NCI-H2227 treated with DMSO at 0.1 percent for 48 hours (cell line): ENCODE measurements at places on chromosomes 2 and 18.

- DNase-seq: no peak
Observed at GRCh38 chr2:88530081-88530480, 77.6 kb upstream of the FOXI3 start.

DNA sequence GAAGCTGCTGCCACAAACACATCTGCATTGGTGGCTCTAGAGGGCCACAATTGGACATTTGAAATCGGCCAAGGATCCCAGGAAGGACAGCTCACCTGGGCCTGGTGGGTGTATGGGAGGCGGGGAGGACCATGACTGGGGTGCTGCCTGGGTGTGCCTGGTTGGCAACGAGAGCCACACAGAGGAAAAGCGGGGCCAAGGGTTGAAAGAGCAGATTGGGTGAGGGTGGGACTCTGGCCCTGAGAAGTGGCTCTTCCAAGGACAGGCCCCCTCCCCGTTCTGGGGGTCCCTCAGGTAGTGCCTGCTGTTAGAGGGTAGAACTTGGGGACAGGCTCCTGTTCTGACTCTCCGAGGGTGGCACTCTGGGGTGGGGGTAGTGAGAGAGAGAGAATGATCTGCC lies 102.9 kb downstream of the CLIP4 start:
- DNase-seq: no peak

DNA sequence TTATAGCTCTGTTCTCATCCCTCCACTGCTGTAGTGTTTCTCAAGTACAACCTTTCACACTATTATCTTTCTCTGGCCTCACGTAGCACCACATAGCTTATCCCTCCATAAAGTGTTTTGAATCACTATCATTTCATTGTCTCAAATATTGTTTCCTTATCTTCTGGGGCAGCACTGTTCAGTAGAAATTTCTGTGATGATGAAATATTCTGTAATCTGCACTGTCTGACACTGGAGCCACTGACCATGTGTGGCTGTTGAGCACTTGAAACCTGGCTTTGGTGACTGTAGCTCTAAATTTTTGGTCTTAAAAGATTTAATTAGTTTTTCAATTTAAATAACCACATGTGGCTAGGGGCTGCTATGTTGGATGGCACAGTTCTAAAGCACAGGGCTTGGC lies 78.9 kb downstream of the CPS1 start:
- DNase-seq: no peak

DNA sequence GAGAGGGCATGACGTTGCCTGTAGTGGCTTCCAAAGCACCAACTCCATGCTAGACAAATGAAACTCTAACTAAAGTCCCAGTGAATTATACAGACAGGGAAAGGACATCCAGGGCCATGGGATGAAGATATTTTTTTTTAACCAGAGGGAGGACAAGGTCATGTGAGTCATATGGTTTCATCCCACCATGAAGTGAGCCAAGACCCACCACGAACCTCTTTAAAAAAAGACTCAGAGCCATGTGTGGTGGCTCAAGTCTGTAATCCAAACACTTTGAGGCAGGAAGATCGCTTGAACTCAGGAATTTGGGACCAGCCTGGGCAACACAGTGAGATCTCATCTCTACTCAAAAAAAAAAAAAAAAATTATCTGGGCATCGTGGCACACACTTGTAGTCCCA lies 115.2 kb downstream of the LIPG start:
- no peak for DNase-seq

- DNase-seq: no peak
Observed at GRCh38 chr18:22152093-22152492, 17.3 kb upstream of the GATA6 start.

- DNase-seq: no peak
Observed at GRCh38 chr2:234571620-234572407, 74.9 kb upstream of the ARL4C start.

DNA sequence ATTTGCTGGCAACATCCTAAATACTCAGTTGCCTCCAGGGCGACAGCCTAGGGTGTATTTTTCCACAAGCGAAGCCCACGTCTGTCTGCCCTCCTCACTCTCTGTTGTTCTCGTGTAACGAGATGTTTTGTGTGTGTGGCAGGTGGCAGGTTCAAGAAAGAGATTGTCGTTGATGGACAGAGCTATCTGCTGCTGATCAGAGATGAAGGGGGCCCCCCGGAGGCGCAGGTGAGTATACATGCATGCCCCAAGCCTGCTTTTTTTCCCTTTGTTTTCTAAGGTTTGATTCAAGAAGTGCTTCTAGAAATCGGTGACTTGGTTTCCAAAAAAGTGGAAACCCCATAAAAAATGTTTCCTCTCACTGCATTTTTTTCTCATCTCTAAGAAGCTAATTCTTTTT lies 247.0 kb downstream of the AGAP1 start:
- no peak for DNase-seq

DNA sequence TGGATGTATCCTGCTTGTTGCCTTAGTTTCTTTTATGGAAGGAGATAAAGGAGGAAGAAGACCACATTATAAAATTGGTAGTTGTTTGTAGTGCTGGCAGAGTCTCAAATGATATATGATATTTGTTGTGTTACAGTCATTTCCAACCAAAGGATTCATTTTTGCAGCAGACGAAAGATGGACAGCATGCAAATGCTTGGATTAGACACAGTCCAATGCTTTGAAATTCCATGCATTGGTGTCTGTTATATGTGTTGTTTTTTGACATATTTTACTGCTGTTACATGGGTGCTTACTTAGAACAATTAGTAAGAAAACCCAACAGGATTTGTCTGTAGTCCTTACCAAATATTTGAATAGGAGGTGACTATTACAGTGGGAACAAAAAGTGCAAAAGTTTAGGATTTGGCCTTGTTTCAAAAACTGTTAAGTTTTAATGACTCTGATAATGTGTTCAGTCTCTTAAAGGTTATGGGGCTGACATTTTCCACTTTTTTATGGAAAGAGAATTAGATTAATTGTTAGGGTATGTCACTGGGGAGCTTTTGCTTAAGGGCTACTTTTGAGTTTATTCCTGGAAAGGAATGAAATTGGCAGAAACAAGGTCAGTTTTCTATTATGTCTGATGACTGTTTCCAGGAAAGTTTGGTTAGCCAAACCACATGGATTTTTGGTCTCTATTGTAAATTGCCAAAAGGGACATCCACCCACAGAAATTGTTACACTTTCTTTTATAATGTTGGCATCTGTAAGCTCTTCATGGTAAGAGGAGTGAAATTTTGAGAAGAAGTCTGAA lies 229.4 kb upstream of the MMADHC start:
- DNase-seq: no peak

DNA sequence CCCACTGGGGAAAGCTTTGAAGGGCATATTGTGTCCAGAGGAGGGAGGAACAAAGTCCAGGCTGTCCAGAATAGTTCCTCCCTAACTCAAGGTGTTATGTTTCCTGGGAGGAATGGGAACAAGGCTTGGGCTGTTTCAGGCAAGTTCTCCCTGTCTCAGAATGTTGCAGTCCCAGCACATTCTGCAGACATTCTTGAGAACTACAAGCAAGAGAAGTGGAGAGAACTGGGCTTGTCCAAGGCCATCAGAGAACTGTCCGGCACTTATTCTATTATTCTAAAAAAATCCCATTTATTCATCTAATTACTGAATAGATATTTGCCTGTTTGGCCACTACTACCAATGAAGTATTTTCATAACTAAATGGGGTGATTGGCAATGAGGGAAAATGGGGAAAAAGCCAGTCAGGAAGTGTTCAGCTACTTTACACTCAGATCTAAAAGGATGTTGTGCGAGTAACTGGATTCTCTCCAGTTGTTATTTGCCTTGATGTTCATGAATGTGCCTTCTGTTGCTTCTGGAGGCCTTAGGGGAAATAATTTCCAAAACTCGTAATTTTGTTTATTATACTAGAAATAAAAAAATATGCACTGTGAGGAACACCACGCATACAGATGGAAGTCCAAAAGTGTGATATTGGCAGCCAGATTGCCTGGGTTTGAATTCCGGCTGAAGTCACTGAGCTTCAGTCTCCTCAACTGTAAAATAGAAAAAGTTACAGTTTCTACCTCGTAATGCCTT lies 300.1 kb upstream of the RND3 start:
- DNase-seq: no peak

DNA sequence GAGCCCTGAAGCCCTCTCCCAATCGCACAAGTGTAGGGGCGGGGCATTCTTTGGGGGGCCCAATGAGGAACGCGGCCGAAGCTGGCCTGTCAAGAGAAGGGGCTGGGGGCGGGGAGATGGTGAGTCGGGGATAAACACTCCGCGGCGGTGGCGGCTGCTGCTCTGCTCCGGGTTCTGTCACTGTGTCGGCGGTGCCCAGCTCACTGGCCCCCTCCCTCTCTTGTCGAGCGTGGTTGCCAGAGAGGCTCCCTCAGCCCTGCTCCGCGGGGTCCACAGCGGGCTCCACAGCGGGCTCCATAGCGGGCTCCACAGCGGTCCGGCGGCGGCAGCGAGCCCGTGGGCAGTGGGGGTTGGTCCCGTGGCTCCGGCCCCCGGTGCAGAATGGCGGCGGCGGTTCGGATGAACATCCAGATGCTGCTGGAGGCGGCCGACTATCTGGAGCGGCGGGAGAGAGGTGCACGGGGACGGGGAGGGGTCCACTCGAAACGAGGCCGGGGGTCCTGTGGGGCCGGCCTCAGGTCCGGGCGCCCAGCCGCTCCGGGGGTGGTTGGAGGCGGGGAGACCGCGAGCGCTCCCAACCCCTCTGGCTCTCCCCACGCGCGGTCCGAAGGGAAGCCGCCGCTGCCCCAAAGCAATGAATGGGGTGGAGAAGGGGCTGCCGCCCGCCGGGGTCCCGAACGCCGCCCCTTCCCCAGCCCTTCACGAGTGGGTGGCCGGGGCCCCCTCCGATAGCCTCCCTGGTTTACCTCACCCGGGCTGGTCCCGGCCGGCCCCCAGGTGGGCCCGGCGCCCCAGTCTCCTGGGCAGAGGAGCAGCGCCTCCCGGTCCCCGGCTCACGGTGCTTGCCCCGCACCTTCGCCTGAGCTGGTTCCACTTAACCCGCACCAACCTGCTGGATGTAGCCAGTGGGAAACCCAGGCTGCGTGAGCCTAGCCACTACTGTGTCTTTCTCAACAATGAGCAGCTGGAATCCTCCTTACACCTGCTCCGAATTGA lies at the start of gene MXD1:
MXD1 (plus strand) TSS at position 160 of the 996 bp plus-strand sequence; CDS start at position 382, 222 bp downstream.
- no peak for DNase-seq

DNA sequence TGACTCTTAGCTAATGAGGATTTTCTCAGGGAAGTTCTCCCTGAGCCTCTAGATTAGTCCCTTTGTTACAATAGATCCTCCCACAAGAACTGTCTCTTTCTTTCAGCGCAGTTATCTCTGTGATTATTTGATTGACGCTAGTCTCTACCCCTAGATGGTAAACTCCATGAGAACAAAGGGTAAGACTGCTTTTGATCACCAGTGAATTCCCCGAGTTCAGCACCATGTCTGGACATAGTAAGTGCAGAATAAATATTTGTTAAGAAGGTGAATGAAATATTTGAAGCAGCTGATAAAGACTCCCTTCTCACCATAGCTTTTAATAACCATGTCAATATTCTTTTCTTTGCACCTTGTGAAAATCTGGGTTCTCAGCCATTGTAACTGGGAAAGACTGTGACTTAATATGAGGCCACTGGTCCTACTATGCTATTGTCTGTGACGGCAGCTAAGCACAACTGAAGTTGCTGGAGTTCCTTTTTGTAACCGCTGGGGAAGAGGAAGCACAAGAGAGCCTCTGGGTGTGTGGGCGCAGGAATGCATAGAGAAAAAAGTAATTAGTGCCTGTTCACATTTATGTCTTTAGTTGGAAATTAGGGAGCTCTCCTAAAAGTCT lies 214.7 kb downstream of the TGIF1 start:
- DNase-seq: no peak

DNA sequence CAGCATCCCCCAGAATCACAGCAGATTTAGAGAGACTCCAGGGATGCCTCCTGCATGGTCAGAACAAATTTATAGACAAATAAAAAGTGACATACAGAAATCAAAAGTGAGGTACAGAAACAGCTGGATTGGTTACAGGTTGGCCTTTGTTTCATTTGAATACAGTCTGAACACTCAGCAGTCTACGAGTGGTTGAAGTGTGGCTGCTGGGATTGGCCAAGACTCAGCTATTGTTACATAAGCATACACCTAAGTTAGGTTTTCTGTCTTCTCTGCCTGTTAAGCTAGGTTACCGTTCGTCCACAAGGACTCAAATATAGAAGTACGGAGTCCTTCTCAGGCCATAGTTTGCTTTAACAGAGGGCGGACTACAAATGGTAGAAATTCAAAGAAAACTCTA lies 262.4 kb upstream of the SLC14A2 start:
- DNase-seq: no peak

DNA sequence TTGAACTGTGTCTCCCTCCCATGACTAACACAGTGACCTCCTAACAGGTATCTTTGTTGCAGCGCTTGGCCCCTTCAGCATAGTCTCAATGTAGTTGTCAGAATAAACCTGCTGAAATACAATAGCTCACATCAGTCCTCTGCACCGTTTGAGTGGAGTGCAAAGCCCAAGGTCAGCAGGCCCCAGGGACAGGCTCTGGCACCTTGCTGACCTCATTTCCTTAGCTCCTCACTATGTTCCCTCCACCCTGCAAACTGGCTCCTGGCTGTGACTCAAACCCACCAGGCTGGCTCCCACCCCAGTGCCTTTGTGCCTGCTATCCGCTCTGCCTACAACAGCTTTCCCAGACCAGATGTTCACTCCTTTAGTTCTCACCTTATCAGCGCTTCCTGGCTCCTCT lies 146.7 kb downstream of the LRATD1 start:
- no peak for DNase-seq

- no peak for DNase-seq
Observed at GRCh38 chr2:150178591-150178990, 308.9 kb downstream of the RND3 start.

GRCh38 chr18:5961097-5961827 lies 65.9 kb upstream of the TMEM200C start:
- DNase-seq: no peak

DNA sequence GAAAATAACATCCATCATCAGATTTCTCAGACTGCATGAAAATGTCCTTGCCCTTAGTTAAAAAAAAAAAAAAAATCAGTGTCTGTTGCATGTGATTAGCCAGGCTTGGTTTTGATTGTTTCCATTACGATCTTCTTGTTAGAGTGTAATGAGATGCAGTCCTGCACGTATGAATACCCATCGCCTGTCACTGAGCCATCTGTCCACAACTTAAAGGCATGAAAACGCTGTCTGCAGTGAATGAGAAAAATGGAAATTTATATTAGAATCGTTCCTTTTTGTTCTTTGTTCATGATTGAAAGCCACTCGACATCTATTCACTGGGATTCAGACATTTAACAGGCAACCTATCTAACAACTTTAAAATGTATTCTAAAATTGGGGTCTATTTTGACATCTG lies 521.7 kb upstream of the SPHKAP start:
- DNase-seq: no peak
